ENCODE measurements at places on chromosomes 6 and 20.
A peak's percentile ranks its signal among the peaks of the same experiment; 100 is the strongest.

DNA sequence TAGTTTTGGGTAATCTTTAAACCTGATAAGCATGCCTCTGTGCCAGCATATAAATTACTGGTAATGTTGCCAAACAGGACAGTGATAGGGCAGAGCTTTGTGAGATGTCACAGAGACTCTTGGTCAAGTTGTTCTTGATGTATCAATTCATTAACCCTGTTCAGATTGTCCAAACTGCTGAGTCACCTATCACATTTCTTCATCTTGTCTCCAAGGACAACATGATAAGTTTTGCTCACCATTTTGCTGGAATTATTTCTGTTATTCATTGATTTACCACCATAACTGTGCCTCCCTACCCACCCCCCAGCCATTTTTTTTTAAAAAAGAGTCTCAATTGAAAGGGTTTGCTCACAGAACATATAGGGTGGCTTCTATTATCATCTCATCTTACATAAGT is 19.5 kb upstream of the GMNN start:
- no peak for DNase-seq

DNA sequence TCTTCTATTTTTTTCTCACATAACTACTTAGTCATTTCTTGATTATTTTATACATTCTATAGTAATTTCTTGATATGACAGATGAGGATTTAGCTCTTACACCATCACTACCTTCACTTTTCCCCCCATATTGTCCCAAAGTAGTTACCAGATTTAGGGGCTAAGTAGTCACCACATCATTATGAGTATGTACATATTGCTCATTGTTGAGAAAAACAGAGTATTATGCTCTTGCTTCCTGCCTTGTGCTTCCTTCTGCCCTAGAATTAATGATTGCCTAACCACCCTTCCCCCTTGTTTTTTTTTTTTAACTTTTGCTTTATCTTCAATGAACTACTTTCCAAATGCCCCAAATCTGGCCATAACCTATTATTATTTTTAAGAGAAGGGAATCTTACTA is 6.8 kb upstream of the HLA-B start:
- DNase-seq = no peak

DNA sequence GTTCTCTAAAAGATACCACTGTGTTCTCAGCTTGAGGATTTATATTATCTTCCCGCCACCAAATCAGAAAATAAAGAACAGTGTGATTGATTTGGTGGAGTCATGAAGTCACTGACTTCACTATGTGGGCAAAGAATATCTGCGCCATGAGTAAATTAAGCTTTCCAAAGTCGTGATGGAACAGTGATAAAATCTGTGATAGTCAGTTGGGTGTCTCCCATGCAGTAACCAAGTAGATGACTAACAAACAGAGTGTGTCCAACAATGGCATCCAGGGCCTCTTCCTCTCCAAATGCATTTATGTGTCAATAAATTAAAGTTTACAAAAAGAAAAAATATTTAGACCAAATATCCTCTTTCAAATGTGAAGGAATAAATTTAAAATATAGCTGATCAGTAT is 87.0 kb upstream of the DST start:
- no peak for DNase-seq

GRCh38 chr6:43951063-43951755 is 176.0 kb downstream of the MRPL14 start:
- no peak for DNase-seq

DNA sequence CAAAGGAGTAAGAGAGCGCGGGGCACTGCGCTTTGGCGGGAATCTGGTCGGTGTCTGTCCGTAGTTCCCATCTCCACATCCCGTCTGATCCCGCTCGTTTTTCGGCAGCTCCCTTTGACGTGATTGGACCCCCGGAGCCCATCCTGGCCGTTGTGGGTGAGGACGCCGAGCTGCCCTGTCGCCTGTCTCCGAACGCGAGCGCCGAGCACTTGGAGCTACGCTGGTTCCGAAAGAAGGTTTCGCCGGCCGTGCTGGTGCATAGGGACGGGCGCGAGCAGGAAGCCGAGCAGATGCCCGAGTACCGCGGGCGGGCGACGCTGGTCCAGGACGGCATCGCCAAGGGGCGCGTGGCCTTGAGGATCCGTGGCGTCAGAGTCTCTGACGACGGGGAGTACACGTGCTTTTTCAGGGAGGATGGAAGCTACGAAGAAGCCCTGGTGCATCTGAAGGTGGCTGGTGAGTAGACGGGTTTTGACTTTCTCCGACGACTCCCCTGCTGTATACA is 1.4 kb downstream of the BTN1A1 start:
- no peak for DNase-seq

DNA sequence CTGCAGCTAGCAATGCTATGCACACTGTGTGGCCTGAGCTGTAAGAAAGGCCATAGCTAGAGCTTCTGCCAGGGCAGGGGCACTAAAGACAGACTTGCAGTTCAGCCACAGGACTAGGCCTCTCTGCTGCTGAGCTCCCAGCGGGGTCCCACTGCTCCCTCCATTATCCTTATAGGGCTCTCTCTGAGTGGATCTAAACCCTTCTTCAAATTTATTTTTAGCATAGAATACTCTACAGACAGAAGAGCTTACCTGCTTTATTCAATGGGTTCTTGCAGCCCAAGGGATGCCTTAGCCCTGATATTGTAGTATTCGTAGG is 100.9 kb upstream of the MLN start:
- DNase-seq = no peak

- no peak for DNase-seq
Measured at GRCh38 chr6:90893400-90893799, 306.5 kb upstream of the MAP3K7 start.

DNA sequence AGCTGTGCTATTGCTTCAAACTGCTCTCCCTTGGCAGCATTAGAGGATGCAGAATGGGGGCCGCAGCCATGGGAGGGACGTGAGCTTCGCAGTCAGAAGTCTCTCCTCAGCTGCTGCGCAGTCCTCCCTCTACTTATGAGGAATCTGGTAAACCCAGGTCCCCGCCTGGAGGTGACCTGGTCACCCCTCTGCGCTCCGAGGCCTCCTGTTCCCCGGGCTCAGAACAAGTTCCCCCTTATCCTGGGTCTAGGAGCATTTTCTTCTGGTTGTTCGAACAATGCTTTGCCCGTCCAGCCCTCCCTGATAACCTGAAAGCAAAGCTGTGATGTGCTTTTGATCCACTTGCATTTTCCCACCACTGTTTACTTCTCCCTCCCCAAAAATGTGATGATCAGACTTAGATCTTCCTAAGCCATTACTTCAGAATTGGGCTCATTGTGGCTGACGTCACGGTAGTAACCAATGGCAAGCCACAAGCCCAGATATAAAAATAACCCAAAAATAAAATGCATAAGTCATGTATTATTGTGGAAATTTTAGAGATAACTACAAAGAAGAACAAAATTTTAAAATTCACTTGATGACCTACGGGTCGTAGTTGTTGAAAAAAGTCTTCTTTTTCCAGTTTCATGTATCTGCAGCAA is 80.7 kb downstream of the SERAC1 start:
- DNase-seq = no peak

- DNase-seq = no peak
Measured at GRCh38 chr6:3314176-3314575, 55.4 kb downstream of the PSMG4 start.

GRCh38 chr6:16739329-16739801 is 21.9 kb downstream of the ATXN1 start:
- DNase-seq = no peak

- no peak for DNase-seq
Measured at GRCh38 chr6:7939864-7940228, 29.3 kb upstream of the TXNDC5 start.

DNA sequence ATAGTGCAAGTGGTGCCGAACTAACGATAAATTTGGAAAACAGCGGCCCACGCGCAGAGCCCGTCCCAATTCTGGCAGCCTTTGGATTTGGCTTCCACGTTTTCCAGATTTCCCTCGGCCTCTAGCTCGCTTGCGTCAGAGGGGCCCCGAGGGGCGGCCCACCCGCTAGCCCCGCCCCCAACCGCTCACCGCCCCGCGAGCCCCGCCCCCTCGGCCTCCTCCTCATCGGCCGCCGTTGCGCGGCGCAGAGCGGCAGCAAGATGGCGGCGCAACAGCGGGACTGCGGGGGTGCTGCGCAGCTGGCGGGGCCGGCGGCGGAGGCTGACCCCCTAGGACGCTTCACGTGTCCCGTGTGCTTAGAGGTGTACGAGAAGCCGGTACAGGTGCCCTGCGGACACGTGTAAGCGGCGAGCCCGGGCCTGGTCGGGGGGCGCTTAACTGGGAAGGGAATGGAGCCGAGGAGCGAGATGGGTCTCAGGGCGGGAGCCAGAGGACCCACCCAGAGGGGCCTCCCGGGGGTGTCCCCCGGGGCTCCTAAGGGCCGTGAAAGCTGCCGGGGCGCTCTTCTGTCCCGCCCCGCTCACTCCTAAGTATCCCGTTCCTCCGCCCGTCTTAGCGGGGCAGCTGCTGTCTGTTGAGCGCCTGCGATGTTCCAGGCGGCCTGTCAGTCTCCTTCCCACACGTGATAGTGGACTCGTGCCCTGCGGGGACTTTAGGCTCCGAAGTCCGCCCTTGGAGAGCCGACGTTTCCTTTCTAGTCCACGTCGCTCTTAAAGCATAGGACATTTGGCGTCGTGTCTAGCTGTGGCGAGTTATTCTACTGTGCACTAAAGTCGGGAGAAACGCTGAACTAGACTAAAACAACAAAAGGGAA is at the start of gene RNF114:
TSS of gene RNF114 (plus strand) at position 245 of the 874 bp plus-strand sequence. CDS start at position 261, 16 bp downstream.
- peak; percentile 86 for DNase-seq

DNA sequence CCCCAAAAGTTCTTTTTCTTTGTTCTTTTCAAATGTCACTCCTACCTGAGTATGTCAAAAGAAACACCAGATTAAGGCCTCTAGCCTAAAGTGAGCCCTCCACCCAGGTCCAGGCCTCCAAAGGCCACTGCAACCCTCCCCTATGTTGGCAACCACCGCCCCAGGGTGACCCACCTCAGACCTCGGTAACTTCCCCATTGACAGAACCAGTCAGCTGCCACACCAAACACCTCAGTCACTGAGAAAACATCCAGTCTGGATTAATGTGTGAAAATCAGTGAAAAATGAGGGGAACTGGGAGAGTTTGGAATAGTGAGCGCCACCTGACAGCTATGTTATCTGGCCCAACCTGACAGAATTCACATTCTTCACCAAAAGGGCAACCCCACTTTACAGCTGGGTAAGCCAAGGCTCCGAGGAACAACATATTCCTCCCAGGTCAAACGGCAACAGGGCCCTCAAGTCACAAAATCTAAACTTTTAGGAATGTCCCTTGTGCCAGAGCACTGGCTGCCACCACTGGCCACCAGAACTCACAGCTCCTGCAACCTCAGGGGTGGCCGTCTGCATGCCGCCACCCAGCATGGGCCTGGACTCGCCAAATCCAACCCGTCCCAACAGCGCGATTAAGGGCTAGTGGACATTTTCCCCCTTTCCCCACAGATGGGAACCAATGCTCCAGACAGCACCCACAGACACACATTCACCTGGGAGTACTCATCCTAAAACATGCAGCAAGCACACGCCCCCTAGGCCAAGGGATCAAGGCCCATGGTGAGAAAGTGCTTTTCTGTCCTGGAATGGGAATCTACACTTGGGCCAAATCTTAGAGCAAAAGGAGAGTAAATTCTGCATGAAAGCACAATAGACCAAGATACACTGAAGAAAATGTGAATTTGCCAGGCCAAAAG is 4.8 kb downstream of the TAF4 start:
- no peak for DNase-seq

DNA sequence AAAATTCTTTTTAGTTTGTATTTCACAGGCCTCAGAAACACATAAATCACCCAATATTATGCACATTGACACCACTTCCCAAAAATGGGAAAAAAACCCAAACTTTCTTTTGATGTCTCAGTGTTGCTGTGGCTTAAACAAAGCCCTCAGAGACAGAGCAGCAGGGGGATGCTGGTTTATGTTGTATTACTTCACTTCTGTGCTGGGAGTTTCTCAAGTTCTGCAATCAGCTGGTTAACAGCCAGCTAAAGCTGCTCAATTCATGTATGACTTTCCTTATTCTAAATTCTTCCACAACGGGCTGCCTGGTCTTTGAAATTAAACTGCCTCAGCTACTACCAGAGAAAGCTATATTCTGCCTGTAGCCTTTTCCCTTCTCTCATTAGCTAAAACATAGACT is 5.6 kb downstream of the FILIP1 start:
- DNase-seq = no peak

GRCh38 chr6:140043357-140043756 is 668.9 kb upstream of the CITED2 start:
- DNase-seq = no peak

GRCh38 chr20:62363920-62364851 is 2.9 kb downstream of the LAMA5 start:
- no peak for DNase-seq

- no peak for DNase-seq
Measured at GRCh38 chr20:16476032-16476431, 97.2 kb downstream of the KIF16B start.

GRCh38 chr6:30444451-30444742 is 44.9 kb upstream of the HLA-E start:
- DNase-seq = no peak

GRCh38 chr20:33465481-33466302 is 22.1 kb upstream of the SNTA1 start:
- peak; percentile 81 for DNase-seq

- no peak for DNase-seq
Measured at GRCh38 chr6:34155471-34156300, 9.8 kb upstream of the GRM4 start.

- DNase-seq = no peak
Measured at GRCh38 chr20:34389206-34389953, 26.3 kb downstream of the ITCH start.

- DNase-seq = no peak
Measured at GRCh38 chr6:134312038-134312660, 5.8 kb downstream of the SGK1 start.

All from nucleus accumbens (tissue), 56 donors.